ENCODE measurements at places on chromosomes 6 and 20.

GRCh38 chr6:70163795-70164194 is 139.1 kb downstream of the COL9A1 start:
- no peak for DNase-seq

- DNase-seq: no peak
Observed at GRCh38 chr6:25127076-25127837, 151.9 kb upstream of the CARMIL1 start.

- DNase-seq: no peak
Observed at GRCh38 chr20:10447028-10447427, 11.9 kb downstream of the SLX4IP start.

- no peak for DNase-seq
Observed at GRCh38 chr6:98875375-98875774, 41.0 kb downstream of the POU3F2 start.

DNA sequence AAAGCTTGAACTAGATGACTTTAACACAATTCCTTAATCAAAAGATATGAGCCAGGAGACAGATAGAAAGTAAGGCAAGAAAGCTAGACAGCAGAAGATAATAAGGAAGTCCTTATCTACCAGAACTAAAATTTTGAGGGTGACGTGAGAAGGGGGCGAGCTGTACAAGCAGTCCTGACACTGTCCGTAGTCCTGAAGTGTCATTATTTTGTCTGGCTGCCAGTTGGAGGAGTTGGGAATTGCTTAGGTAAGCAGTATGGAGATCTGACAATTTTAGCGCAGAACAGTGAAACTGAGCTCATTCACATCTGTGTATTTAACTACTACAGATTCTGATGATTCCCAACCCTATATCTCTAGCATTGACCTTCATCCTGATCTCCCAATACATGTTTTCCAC is 25.8 kb upstream of the CEP85L start:
- no peak for DNase-seq

GRCh38 chr6:19705606-19706005 is 131.6 kb upstream of the ID4 start:
- DNase-seq: no peak

DNA sequence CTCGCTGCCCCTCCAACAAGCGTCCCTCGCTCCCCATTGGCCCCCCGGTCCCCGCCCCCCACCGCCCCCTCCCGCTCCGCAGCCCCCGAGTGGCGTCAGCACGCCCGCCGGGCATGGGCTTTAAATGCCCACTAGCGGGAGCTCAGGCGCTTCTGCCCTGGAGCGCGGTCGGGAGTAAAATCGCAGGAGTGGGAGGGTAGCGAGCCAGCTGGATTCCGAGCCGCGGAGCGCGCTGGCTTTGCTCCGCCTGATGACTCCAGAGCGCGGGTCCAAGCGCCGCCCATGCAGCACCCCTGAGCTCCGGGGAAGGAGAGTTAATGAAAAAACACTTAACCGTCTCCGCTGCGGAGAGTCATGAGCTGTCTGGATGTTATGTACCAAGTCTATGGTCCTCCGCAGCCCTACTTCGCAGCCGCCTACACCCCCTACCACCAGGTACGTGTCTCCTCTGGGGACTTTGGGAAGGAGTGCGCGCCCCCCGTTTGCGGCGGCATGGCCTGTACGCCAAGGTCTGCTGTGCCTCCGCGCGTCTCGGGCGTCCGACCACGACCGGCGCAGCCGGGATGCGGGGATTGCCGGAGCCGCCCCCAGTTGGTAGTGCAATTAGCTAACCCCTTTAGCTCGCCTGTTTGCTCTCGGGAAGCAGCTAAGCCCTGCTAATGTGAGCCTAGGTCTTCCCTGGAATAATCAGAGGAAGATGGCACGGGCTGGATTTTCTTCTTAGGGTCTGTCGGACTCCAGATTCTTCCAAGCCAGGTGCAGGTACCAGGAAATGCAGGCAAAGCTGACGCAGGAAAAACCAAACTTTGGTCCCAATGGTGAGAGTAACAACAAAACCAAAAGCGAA is at the start of gene VGLL2:
VGLL2 (plus strand) TSS at position 149 of the 847 bp plus-strand sequence; CDS start at position 355, 206 bp downstream.
- DNase-seq: no peak

GRCh38 chr6:148969603-148970061 is 222.8 kb downstream of the UST start:
- DNase-seq: peak; percentile 83

- no peak for DNase-seq
Observed at GRCh38 chr20:19824861-19825260, 66.8 kb downstream of the RIN2 start.

DNA sequence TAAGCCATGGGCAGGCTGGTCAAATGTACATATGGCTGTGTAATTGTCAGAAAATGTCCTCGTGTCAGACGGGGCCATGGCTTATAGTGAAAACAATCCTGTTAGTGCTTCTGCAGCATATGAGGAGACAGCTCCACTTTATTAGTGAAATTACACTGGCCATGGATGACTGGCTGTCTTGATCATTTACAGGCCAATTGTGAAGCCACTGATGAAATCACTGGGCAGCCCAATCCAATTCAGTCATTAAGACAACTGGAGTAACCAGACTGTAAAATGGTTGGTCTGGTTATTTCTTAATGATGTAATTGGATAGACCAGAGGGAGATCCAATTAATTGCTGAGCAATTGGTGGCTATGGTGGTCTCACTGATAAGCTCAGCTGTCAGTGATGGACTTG is 749.5 kb downstream of the KIF16B start:
- no peak for DNase-seq

DNA sequence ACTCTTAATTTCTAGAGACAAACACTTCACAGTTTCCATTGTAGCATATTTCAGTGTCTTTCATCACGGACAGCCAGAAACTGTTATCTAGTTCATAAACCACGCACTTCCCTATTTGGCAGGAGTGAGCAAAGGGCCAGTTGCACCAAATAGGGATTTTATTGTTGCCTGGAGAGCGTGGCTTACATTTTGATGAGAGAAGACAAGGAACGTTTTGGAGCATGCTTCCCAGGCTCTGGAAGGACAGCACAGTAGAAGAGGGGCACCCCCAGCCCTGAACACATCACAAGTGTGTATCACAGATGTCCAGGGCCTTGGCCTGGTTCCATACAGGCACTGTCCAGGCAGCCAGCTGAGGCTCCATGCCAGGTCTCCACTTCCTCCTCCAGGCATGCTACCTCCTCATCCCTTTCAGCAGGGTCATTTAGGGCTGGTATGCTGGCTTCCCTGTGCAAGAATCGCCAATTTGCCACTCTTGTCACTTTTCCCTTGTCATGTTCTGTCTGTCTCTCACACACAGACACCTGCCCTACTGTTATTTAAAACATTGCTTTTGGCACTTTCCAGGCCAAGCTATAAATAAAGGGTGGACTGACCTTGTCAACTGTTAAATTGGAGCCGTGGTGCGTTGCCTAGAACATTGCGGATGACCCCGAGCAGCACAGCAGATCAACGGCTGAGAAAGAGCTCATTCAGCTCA is 235.0 kb upstream of the GMDS start:
- no peak for DNase-seq

- DNase-seq: no peak
Observed at GRCh38 chr20:2680046-2680445, 12.5 kb upstream of the EBF4 start.

DNA sequence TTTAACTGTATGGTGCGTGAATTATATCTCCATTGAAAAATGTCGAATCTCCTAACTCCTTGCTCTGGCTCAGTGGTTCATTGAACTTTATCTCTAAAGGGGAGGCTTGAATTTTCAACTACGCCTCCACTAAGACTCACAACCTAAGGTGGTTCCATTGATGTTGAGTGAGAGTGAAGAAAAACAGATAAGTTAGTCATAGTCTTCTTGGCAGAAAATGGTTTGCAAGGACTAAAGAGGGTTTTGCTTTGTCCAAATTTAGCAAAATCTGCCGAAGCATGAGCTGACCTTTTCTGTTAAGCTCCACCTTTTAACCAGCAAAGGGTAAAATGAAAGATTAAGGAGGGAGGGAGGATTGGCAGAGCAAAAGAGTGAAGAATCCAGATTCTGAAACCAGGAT is 290.2 kb upstream of the SPTLC3 start:
- no peak for DNase-seq

GRCh38 chr20:62428396-62429295 is 1.3 kb upstream of the RBBP8NL start:
- no peak for DNase-seq

- peak; percentile 82 for DNase-seq
Observed at GRCh38 chr20:44209686-44210405, 725 bp downstream of the OSER1 start.

DNA sequence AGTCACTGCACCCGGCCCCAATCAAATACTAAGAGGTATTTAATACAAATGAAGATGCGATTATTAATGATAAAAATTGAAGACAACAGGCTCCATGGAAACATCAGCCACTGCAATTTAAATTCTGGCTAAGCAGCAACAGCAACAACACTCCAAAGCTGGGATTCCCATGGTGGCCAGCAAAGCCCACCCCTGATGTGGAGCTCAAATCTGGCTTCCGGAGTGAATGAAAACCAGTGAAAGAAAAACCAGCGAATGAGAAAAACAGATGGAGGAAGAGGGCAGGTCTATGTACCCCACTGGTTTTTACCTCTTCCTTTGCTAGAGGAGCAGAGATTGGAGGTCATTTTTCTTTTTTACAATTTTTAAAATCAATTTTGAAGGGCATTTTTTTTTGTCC is 135.9 kb upstream of the PDE10A start:
- DNase-seq: no peak

DNA sequence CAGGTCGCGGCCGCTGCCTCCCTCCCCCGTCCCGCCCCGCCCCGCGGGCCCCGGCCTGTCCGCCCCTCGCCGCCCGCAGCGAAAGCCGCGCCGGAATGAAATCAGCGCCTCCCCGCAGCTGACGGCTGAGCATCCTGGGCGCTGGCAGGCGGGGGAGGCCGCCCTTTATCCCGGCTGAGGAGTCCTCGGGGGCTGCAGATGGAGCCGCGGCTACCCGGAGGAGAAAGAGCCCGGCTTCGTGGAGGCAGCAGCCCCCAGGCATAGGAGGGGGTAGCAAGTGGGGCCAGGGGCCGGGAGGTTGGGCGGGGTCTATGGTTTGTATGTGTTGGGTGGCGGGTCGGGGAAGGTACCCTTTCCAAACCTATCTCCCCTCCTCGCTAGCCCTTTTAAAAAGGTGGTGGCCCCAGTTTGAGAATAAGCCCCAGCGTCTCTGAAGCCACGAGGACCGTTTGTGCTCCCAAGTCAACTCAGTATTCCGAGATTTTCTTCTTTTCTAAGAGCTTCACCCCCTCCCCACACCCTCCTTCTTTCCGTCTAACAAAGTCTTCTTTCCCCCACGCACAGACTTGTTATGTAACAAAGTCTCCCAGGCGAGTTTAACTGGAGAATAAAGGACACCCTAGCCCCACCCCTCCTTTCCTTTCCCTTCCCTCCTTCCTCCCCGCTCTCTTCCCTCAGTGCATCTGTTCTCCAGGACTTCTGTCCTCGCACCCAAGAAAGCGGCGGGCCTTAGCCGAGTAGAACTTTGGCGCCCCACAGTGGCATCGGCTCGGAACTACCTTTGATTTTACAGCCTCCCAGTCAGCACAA is 11.0 kb downstream of the POU3F2 start:
- DNase-seq: peak; percentile 79

- no peak for DNase-seq
Observed at GRCh38 chr20:40282541-40282940, 406.5 kb downstream of the MAFB start.

GRCh38 chr20:36957875-36958667 is 6.6 kb upstream of the SAMHD1 start:
- no peak for DNase-seq

DNA sequence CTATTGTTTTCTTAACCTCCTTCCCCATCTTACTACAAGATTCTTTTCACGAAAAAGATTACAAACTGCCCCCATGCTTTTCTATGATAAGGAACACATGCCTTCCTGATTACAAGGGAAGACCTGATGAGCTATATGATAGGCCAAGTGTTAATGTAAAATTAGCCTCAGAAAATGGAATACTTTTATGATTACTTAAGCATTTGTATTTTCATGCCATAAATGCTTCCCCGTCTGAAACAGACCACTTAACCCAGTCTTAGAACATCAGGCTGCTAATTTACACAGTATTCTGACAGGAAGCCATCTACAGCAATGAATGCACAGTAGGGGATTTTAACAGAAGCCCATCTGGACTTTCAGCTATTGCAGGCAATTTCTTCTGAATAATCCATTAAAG is 274.9 kb downstream of the HAO1 start:
- no peak for DNase-seq

DNA sequence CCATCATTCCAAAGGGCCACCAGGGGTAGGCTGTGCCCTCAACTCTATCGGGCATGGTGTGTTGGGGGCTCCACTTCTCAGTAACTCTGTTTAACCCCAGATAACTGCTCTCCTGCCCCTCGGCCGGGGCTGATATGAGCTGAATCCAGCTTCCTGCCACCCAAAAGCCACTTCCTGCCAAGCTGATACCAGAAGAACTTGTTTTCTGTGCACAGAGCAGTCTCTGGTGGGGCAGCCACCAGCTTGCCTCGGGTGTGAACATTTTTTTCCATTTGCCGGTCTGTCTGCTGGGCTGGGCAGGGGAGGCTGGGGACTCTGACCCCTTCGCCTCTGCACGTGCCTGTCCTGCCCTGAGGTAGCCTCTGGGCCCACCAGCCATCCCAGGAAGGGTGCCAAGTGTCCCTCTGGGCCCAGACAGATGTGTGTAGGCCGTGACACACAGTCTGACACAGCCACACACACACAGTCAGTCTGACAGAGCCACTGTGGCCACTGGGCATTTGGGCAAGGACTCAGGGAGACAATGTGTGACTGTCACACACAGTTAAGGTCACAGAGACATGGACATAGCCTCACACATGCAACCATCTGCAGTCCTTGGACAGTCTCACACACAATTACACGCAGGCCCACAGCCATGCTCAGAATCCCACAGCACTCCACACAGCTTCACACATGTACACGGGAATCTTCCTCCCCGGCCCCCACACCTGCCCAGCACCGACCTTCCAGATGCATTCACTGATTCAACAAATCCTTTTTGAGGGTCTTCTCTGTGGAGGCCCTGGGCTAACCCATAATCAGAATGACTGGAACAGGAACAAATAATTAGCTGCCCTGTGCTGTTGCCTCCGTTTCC is 45.1 kb downstream of the NOL4L start:
- DNase-seq: no peak

DNA sequence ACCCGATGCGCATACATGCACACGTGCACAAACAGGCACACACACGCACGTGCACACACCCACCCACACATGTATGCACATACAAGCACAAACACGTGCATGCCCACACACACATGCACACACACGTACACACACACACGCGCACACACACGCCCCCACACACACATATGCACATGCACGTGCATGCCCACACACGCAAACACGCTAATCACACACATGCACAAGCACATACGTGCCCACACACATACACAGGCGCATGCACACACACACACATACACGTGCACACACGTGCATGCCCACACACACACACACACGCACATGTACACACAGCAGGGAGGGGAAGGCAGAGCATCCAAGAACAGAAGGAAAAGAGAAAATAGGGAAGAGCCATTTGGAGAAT is 26.8 kb upstream of the CHRNA4 start:
- no peak for DNase-seq

- no peak for DNase-seq
Observed at GRCh38 chr6:157974967-157975366, 6.7 kb upstream of the SYNJ2 start.

- DNase-seq: no peak
Observed at GRCh38 chr6:42555477-42556457, 8.1 kb upstream of the UBR2 start.
